ENCODE measurements at places on chromosomes 11 and 22.

GRCh38 chr11:12205330-12205729 lies 94.9 kb downstream of the MICAL2 start:
- DNase-seq = no peak

DNA sequence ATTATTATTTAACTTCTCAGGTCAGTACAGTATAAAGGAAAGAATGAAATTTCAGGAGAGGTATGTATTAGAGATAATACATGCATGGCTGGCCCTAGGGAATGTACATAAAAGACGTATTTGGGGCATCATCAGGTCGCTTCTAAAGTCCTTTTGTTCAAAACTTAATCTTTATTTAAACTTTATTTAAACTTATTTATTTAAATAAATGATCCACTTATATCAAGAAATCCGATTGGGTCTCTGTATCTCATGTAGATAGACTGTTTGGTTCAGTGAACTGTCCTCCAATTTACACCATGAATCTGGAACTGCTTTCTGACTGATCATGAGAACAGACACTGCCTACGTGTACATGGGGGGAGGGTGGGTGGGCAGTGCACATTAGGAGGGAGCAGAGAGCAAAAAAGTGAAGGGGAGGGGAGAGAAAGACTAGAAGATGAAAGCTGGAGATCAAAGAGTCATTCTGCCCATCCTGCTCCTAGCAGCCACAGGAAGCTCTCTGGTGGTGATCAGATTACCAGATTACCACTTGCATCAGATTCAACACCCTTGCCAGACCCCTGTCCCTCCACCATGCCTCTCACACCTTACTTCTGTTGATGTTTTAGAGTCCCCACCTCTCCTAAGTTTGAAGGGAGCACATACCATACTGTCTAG lies 92.1 kb upstream of the MTMR2 start:
- DNase-seq = no peak

DNA sequence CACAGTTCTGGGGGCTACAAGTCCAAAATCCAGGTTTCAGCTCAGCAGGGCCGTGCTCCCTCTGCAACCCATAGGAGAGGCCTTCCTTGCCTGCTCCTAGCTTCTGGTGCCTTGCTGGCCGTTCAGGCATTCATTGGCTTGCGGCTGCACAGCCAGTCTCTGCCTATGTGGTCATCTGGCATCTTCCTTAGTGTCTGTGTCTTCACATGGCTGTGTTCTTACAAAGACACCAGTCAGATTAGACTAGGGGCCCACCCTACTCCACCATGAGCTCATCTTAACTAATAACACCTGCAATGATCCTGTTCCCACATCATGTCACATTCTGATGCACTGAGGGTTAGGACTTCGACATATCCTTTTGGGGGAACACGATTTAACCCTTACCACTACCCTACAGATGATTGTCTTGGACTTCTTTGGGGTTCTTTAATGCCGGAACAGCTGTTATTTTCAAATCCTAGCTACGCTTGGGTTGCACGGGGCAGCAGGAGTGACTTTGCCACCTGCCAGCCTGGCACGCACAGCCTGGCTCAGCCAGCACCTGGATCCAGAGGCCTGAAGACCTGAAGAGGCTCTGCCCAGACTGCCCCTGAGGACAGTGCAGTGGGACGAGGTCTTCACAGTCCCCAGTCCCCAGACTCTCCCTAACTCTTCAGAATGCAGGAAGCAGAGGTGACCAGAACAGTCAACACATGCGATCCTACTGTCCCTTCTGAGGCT lies 7.7 kb upstream of the NEAT1 start:
- no peak for DNase-seq

DNA sequence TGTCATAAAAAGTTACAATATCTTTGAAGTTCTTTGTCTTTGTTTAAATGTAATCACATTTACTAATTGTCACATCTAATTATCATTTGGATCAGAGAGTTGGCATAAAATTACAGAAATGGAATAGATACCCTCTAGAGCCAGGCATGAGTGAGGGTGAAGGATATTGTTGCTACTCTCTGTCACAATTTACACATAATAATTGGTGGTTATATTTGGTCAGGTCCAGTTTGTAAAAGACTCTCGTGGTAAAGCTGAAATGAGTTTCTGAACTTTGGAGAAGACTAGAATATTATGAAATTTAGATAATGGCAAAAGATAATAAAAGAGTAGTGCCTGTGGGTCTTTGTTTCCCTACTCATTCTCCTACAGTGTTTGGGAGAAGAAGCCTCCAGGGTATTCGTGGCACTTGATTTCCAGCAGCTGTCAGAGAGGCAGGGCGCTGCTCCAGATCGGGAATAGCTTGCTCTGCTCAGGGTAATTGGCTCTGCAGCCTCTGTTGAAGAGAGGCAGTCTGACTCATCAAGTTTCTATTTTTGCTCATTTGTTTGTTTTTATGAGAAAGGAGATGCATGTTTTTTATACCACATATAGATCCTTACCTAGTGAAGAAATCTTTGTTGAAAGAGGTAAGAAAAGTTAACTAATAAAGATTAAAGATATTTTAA lies 349.9 kb downstream of the CNTN5 start:
- peak; percentile 31 for DNase-seq

GRCh38 chr11:15074206-15075161 lies 1.1 kb downstream of the CALCB start:
- peak; percentile 73 for DNase-seq

- no peak for DNase-seq
Measured at GRCh38 chr22:29904020-29904419, 21.0 kb downstream of the MTMR3 start.

DNA sequence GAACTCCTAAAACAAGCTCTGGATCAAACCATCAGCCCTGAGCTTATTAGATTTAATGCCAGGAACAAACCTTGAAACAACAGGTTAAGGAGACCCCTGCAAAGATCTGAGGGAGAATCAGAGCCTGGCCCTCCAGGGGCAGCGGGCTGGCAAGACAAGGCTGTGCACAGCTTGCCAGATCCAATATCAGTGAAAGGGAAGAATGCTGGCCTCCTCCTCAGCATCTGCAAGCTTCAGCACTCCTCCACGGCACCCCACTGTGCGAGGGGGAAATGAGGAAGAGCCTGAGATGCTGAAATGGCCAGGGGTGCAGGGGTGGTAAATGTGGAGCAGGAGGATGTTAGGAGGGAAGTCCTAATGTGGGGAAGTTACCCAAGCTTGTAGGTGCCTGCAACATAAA lies 167.0 kb downstream of the TENM4 start:
- DNase-seq = no peak

DNA sequence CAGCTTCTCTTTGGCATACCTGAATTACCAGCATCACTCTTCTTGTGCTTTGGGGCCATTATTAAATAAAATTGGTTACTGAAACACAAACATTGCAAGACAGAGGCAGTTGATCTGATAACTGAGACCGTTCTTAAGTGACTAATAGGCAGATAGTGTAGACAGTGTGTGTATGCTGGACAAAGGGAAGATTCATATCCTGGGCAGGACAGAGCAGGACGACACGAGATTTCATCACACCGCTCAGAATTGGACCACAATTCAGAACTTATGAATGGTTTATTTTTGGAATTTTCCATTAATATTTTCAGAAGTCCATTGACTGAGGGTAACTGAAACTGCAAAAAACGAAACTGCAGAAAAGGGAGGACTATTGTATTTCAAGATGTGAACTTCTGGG lies 68.6 kb downstream of the LDLRAD3 start:
- DNase-seq = no peak
